Activated naive CD8-positive, alpha-beta T cell treated with anti-CD3 and anti-CD28 coated beads for 36 hours (primary cell): ENCODE measurements at places on chromosomes 2 and 18. TPM values are rescaled to one million over a fixed set of nuclear protein-coding genes. Genes with fewer than 3 reads are reported as not detected.

- no peak for DNase-seq
These were observed 91.7 kb upstream of the EPC2 start for GRCh38 chr2:148552675-148553331.

DNA sequence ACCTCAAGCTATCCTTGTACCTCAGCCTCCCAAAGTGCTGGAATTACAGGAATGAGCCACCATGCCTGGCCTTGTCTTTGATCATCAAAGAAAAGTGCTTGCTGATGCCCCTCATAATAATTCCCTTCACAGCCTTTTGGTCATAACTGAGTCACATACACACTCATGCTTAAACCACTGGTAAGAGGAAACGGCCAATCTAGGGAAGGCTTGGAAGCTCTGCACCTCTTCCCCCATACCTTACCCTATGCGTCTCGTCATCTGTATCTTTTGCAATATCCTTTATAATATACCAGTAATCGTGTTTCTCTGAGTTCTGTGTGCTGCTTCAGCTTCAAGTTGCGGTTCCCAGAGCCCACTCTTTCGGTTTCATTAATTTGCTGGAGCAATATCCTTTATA is 4.8 kb upstream of the RNF138 start:
- no peak for DNase-seq

DNA sequence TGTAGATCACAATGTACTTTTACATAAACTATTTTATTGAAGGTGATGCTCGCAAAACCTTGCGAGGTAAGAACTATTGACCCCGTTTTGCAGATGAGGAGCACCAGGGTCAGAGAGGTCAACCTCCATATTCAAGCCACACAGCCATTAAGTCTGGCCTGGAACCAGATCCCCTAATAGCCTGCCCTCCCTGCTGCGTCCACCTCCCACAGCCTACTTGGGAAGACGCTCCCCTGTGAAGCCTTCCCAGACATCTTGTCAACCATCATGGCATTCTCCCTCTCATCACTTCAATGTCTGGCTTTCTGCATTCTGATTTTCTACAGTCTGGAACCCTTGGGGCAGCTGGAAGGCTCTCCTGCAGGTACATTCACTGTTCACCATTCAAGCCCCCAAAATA is 101.0 kb downstream of the TTC32 start:
- no peak for DNase-seq

DNA sequence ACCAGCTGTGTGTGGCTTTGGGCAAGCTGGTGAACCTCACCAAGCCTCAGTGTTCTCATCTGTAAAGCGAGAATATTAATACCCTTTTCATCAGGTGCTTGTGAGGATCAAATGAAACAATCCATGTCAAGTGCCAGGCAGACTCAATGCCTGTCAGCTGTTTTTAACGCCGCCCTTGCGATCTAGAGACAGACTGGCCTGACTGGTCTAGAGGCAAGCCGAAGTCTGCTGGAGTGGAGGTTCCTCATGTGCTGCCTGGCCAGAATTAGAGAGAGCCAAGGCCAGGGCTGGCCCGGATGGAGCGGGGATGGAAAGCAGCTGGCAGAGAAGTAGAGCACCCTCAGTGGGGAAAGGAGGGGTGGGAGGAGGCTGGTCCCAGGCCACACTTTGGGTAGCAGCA is 74.5 kb upstream of the B3GNT7 start:
- DNase-seq = no peak

DNA sequence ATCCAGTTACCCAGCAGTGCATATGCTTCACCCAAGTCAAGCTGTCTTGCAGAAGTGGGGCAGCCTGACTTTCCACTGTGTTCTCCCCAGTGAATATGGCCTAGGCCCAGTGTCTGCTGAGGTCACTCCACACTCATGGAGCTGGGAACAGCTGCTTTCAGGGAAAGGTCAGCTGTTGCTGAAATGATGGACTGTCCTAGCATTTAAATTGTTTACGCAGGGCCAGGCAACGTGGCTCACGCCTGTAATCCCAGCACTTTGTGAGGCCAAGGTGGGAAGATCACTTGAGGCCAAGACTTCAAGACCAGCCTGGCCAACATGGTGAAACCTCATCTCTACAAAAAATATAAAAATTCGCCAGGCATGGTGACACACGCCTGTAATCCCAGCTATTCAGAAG is 86.5 kb downstream of the LIPG start:
- DNase-seq = no peak

DNA sequence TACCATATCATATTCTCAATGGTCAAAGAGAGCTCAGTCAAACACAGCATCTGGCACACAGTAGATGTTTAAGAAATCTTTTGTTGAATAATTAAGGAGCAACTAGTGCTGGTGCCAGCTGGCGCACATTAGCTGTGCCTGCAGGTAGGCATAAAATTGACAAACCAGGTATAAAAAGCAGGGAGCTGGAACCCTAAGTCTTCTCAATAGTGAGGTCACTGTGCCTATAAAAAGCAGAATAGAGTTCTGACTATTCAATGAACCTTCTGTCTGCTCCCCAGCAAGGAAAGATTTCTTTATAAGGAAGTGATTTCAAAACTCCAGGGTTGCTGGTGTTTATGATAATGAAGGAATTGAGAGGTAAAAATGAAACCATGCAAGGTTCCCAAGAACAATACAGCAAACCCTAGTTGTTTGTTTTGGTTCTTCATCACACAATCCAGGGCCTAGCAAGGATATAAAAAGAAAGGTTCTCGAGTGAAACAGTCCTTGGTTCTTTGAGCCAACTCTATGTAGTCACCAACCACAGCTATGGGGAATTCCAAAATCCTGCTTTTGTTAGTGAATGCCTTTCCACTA is 76.1 kb downstream of the THADA start:
- no peak for DNase-seq

DNA sequence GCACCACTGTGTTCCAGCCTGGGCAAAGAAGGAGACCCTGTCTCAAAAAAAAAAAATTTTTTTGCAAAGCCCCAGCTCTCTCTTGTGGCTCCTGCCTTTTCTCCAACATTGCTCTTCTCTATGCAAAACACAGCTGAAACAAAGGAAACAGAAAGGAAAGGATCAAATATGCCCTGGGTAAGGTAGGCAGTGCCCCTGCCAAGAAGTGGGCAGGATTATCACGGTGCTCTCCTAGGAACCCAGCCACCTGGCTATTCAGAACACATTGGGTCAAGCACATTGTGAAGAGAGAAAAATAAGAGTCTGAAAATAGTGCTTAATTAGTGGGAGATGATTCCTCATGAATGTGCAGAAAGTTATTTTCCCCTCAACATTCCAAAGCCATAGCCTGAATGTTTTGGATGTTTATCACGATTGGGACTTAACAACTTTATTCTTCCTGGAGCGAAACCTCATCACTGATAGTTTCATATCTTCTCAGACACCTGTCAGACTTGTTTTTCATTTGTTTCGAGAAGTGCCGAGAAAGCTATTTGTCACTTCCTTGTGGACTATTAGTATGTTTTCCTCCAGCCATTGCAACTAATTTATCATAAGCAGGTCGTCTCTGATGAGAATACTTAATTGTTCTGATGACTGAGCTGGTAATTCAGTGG is 42.7 kb upstream of the RPL31 start:
- no peak for DNase-seq

DNA sequence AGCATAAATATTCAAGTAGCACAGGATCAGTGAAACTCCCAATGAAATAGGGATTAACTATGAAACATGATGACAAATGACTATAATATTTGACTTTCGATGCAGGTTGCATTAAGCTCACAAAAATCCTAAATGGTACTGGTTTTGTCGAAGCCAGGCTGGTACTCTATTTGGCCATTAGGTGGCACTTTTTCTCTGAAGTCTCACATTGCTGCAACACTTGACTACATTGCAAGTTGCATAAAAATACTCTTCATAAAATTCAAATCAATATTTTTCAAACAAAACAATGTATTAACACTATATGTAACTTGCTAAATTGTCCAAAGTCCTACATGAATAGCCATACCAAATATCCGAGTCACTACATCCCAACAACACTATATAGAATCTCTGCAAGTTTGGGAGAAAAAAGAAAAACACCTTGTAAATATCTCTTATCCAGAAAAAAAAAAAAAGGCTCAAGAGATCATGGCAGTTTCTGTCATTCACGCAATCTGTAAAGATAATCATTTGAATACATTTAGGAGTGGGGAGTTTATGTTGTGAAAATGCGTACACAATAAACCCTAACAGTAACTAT is 9.5 kb downstream of the RTTN start:
- no peak for DNase-seq

- no peak for DNase-seq
These were observed 13.0 kb upstream of the ARHGAP25 start for GRCh38 chr2:68721482-68722101.

Gene SULT1C4
- total RNA-seq = not detected
